MV-4-11 (cell line): ENCODE measurements at places on chromosomes 2 and 18.

GRCh38 chr18:43525169-43525568, 247.9 kb upstream of the SYT4 start:
- no peak for DNase-seq

GRCh38 chr2:235666213-235666781, 172.5 kb downstream of the AGAP1 start:
- DNase-seq = no peak

GRCh38 chr2:131092458-131093005, 728 bp downstream of the FAM168B start:
- DNase-seq = no peak

DNA sequence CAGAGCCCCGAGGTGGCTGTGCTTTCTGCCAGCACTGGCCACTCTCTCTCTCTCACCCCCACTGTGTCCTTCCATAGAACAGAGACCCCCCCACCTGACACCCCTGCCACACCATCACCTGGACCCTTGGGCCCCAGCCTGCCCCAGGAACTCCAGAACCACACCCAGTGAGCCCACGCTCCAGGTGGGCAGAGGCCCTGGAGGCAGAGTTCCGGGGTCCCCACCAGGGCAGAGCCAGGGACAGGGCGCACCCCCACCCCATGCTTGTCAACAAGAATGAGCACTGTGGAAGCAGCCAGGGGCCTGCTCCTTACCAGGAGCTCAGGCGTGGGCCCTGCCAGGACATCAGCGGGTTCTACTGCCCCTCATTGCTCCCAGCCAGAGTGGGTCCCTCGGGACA, 14.6 kb downstream of the PASK start:
- DNase-seq = no peak

- no peak for DNase-seq
Observed at GRCh38 chr18:9065864-9066263, 36.6 kb upstream of the NDUFV2 start.
